ENCODE measurements at places on chromosomes 13 and 19. TPM values are rescaled to one million over a fixed set of nuclear protein-coding genes. Genes with fewer than 3 reads are reported as not detected.

Gene GRIK5
- total RNA-seq: 0.79 TPM

GRCh38 chr19:10828981-10829821 lies 6.8 kb downstream of the TMED1 start:
- DNase-seq: no peak
- no peak overlapping the region for H3K27ac ChIP-seq
- no peaks in the 10 kb centered on the region for H3K27me3 ChIP-seq
- H3K4me3 ChIP-seq: no peak overlapping the region
- peaks cover 26% of the 10 kb centered on the region for H3K36me3 ChIP-seq

- H3K4me1 ChIP-seq: peaks cover 69% of the 10 kb centered on the region
- peak overlapping the region; percentile 87 for H3K4me3 ChIP-seq
Observed at GRCh38 chr13:99258946-99259345, 767 bp upstream of the GPR18 start.

GRCh38 chr19:5282901-5283300 lies 57.7 kb downstream of the PTPRS start:
- DNase-seq: no peak
- no peaks in the 10 kb centered on the region for H3K36me3 ChIP-seq
- H3K4me1 ChIP-seq: no peaks in the 10 kb centered on the region
- no peak overlapping the region for H3K27ac ChIP-seq

- H3K4me1 ChIP-seq: peaks cover 40% of the 10 kb centered on the region
- peak overlapping the region; percentile 30 for H3K4me3 ChIP-seq
- DNase-seq: no peak
- H3K27me3 ChIP-seq: no peaks in the 10 kb centered on the region
Observed at GRCh38 chr19:2325281-2326046, 2.9 kb downstream of the LSM7 start.

GRCh38 chr13:24264976-24265375 lies 44.4 kb upstream of the C1QTNF9 start:
- H3K27ac ChIP-seq: peak overlapping the region; percentile 96
- H3K4me3 ChIP-seq: peak overlapping the region; percentile 69
- peaks cover 93% of the 10 kb centered on the region for H3K4me1 ChIP-seq
- peak; percentile 91 for DNase-seq
- H3K27me3 ChIP-seq: no peaks in the 10 kb centered on the region

DNA sequence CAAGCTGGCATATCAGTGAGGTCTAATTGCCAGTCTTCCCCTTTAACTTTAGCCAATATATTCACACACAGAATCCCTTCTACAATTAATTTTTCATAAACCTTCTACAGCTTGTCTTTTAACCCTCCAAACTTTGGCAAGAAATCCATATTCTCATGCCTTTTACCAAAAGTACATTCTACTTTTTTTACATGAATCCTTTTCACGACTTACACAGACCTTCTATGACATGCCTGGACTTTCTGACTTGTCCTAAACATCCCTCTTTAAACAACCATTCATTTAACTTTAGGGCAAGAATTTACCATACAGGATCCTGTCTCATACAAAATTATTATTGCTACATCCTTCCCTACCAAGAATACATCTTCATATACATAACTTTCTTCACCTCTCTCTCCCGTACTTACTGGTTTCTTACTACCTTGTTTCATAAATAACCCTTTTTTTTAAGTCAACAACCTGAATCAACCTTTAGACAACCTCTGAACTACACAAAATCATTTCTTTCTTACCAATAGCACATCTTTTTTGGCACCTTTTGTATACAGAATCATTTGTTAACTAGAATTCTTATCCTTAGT lies 23.5 kb downstream of the ZNF544 start:
- H3K36me3 ChIP-seq: peaks cover 99% of the 10 kb centered on the region
- no peaks in the 10 kb centered on the region for H3K4me1 ChIP-seq
- no peak for DNase-seq
- no peak overlapping the region for H3K4me3 ChIP-seq
- H3K27ac ChIP-seq: no peak overlapping the region

- H3K4me1 ChIP-seq: no peaks in the 10 kb centered on the region
- no peaks in the 10 kb centered on the region for H3K27me3 ChIP-seq
- no peak overlapping the region for H3K4me3 ChIP-seq
- H3K27ac ChIP-seq: no peak overlapping the region
- DNase-seq: no peak
Observed at GRCh38 chr13:106287351-106287750, 248.1 kb downstream of the EFNB2 start.

Gene IRGC
- total RNA-seq: not detected

- H3K27me3 ChIP-seq: no peaks in the 10 kb centered on the region
- DNase-seq: no peak
- peak overlapping the region; percentile 93 for H3K4me3 ChIP-seq
- H3K4me1 ChIP-seq: peaks cover 89% of the 10 kb centered on the region
Observed at GRCh38 chr13:46168341-46168740, 13.6 kb downstream of the LCP1 start.

Gene KLK12
- not detected for total RNA-seq

DNA sequence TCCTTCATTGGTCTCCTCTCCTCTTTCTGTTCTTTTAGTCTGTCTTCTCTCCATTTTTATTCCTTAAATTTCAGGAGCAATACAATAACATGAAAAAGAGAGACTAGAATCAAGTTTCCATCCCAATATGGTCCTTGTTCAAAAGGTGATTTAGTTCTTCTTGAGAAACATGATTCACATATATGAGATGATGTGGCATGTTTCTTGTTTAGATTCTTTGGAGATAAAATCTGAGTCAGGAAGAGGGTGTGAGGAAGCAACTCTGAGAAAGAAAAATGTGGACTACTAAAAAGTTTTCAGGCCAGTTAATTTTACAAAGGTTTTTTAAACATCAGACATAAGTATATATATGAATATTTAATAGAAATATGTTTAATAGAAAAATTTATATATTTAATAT lies 231.4 kb downstream of the OXGR1 start:
- no peak overlapping the region for H3K27ac ChIP-seq
- no peaks in the 10 kb centered on the region for H3K36me3 ChIP-seq
- no peaks in the 10 kb centered on the region for H3K27me3 ChIP-seq
- H3K4me3 ChIP-seq: no peak overlapping the region
- H3K4me1 ChIP-seq: no peaks in the 10 kb centered on the region

- no peak for DNase-seq
- no peak overlapping the region for H3K27ac ChIP-seq
- H3K36me3 ChIP-seq: peaks cover 12% of the 10 kb centered on the region
- H3K4me3 ChIP-seq: no peak overlapping the region
- H3K27me3 ChIP-seq: no peaks in the 10 kb centered on the region
- H3K4me1 ChIP-seq: peaks cover 48% of the 10 kb centered on the region
Observed at GRCh38 chr19:16446108-16446723, 25.6 kb downstream of the EPS15L1 start.

Gene OR7C1
- total RNA-seq: not detected

GRCh38 chr13:51019026-51019425 lies 92.0 kb downstream of the C13orf42 start:
- no peaks in the 10 kb centered on the region for H3K4me1 ChIP-seq
- H3K4me3 ChIP-seq: no peak overlapping the region
- no peak overlapping the region for H3K27ac ChIP-seq
- peaks cover 12% of the 10 kb centered on the region for H3K27me3 ChIP-seq
- no peak for DNase-seq

GRCh38 chr19:34482380-34483250 lies 1.1 kb downstream of the WTIP start:
- H3K36me3 ChIP-seq: no peaks in the 10 kb centered on the region

Gene LILRB5
- total RNA-seq: not detected

Gene ERICH4
- total RNA-seq: not detected

- no peak overlapping the region for H3K27ac ChIP-seq
- H3K27me3 ChIP-seq: no peaks in the 10 kb centered on the region
- peaks cover 18% of the 10 kb centered on the region for H3K4me1 ChIP-seq
- H3K4me3 ChIP-seq: no peak overlapping the region
- peaks cover 28% of the 10 kb centered on the region for H3K36me3 ChIP-seq
- no peak for DNase-seq
Observed at GRCh38 chr19:38115271-38115802, 108.7 kb downstream of the DPF1 start.

Gene PSG5
- total RNA-seq: not detected
